Left lung (tissue), 14 donors: ENCODE measurements at places on chromosomes 4 and X. TPM values are rescaled to one million over a fixed set of nuclear protein-coding genes. Genes with fewer than 3 reads are reported as not detected.

The CYSLTR1 gene
- 5.8 TPM for total RNA-seq

GRCh38 chr4:6909113-6909969 lies at the start of gene TBC1D14:
TSS of gene TBC1D14 (plus strand) at chr4:6909826. CDS start at chr4:6923390, 13,564 bp downstream.
- peaks cover 14% of the 10 kb centered on the region for H3K27me3 ChIP-seq
- DNase-seq = peak; percentile 90
- no peaks in the 10 kb centered on the region for H3K36me3 ChIP-seq
- H3K27ac ChIP-seq = peak within 1 kb of the TSS; percentile 99

DNA sequence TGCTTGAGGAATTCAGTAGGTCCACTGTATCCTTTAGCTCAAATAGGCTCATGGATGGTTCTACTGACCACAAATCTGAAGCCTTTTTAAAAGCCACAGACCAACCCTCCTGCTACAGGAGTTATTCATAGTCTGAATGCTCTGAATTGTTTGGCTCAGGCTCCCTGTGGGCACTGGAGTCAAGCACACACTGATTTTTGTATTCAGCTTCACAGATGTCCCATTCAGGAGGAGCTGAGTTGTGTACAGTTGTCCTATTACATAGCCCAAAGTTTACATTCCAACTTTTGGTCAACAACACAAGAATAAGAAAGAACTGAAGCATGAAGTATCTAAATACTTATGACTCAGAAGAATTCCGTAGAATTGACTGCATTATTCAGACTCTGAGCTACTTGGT lies 243.9 kb downstream of the UNC5C start:
- H3K4me1 ChIP-seq = no peaks in the 10 kb centered on the region
- H3K4me3 ChIP-seq = no peak overlapping the region
- peak; percentile 22 for DNase-seq
- H3K27ac ChIP-seq = no peak overlapping the region
- H3K27me3 ChIP-seq = no peaks in the 10 kb centered on the region

DNA sequence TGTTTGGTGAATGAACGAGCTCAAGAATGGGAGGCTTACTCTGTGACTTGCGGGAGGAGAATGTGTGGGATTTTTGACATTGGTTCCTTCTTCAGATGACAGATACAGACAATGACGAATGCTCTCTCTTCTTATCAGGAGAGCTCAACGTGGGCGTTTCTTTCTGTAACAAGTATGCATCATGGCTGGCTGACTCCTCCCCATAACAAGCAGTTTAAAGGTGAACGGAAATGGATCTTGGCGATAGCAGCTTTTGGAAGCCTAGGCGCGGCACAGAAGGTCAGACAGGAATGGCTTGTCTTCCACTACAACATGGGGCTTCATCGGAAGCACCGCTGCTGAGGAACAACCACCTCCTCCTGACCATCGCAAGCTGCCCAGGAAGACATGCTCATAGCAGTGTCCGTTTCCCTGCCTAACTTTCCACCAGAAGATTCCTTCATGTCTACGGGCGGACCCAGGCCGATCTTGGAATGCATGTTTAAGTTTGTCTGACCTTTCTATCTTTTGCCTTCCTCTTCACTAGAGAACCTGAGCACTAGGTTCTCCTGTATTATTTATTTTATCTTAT lies 18.3 kb upstream of the ACSL1 start:
- no peaks in the 10 kb centered on the region for H3K4me1 ChIP-seq
- no peaks in the 10 kb centered on the region for H3K27me3 ChIP-seq
- no peak for DNase-seq

The RHOH gene
- total RNA-seq = 1.9 TPM
